Activated CD4-positive, alpha-beta T cell treated with anti-CD3 and anti-CD28 coated beads, Interleukin-2, amount 10 ng/mL, durations not matched to agents 24 days and 14 days (primary cell): ENCODE measurements at places on chromosomes 7 and 10. TPM values are rescaled to one million over a fixed set of nuclear protein-coding genes. Genes with fewer than 3 reads are reported as not detected.
A peak's percentile ranks its signal among the peaks of the same experiment; 100 is the strongest.

- no peak for DNase-seq
Observed at GRCh38 chr10:92142949-92143348, 147.9 kb downstream of the CPEB3 start.

- DNase-seq: peak; percentile 76
Observed at GRCh38 chr10:70478191-70479164, at the start of gene PALD1. TSS of gene PALD1 (plus strand) at chr10:70478767. CDS start at chr10:70525952, 47,185 bp downstream.

DNA sequence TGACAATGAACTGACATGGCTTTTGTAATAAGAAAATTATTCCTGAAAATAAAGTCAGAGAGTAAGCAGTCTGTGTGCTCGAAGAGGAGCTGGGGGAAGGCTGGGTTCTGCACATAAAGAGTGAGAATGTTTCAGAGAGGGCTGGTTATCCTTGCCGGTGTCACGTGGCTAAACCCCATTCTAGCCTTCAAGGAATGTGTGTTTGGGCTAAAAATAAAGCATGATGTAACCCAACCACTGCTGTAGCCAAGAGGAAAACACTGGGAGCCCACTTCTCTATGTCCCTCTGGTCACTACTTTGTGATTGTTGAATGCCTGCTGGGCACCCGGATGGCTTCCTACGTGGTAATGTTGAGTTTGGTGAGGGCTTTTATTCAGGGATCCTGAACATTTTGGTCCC lies 23.5 kb downstream of the WDFY4 start:
- no peak for DNase-seq

CFAP69 gene
- not detected in 2 replicates for total RNA-seq

DNA sequence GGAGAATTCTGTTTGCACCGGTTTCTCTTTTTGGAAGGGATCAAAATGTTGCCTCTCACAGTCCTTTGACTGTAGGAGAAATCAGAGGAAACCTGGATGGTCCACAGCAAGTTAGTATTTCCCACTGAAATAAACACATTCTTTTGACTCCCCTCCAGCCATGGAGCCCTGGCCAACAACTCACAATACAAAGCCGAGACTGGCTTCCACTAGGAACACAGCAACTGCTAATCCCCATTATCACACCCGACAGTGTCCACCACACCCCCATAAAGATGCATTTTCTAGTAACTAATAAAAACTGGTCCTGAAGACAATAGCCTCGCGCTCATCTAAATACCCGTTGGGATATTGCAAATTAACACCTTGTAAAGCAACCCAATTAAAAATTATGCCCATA lies 798 bp upstream of the MACROH2A2 start:
- DNase-seq: no peak

HTR5A gene
- not detected in 2 replicates for total RNA-seq

DNA sequence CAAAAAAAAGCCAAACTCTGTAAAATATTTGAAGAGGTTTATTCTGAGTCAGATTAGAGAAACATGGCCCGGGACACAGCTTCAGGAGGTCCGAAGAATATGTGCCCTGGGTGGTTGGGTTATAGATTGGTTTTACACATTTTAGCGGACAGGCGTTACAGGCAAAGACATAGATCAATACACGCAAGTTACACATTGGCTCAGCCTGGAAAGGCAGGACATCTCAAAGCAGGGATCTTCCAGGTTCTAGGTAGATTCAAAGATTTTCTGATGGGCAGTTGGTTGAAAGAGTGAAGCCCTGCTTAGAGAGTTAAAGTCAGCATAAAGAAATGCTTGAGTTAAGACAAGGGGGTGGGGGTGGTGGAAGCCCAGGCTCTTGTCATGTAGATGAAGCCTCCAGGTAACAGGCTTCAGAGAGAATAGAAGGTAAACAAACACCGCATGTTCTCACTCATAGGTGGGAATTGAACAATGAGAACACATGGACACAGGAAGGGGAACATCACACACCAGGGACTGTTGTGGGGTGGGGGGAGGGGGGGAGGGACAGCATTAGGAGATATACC lies 464.3 kb upstream of the ADARB2 start:
- DNase-seq: no peak

- DNase-seq: no peak
Observed at GRCh38 chr10:74314166-74314565, 163.1 kb downstream of the ADK start.

DNA sequence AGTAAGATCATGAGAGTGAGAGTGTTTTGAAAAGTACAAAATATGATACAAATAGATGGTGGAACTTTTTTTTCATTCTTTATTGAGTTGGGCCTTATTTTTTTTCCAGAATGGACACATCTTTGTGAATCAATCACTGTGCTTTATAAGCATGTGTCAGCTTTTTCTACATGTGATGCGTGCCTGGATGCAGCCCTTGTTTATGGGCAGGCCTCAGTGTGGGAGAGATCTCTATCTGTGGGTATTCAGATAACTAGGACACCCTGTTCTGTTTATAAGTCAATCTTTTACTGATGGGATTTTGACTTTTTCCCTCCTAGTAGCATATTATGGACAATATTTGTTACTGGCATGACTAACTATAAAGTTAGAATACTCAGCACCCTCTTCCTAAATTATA lies 42.9 kb upstream of the IKZF1 start:
- DNase-seq: no peak

- DNase-seq: no peak
Observed at GRCh38 chr10:66828957-66829356, 96.9 kb upstream of the LRRTM3 start.

GIMAP1 gene
- total RNA-seq: 4.9 and 6.0 TPM in 2 replicates

DNA sequence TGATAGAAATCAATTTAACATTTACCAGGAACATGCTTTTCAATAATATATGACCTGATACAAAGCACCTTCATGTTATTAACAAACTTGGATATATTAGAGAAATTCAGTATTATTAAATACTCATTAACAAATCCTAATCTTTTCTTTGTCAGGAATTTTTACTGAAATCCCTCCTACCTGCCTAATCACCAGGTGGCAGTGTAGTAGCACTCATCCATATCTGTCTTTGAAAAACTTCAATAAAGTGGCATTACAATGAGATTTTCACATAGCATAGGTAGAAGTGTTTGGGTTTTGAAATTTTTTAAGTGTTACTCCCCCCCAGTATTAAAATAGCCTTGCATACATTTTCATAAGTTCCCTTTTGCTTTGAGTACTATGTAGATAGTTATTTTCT lies 1246.6 kb upstream of the LRRN3 start:
- no peak for DNase-seq

- DNase-seq: no peak
Observed at GRCh38 chr10:6124666-6125065, 35.8 kb downstream of the RBM17 start.

DNA sequence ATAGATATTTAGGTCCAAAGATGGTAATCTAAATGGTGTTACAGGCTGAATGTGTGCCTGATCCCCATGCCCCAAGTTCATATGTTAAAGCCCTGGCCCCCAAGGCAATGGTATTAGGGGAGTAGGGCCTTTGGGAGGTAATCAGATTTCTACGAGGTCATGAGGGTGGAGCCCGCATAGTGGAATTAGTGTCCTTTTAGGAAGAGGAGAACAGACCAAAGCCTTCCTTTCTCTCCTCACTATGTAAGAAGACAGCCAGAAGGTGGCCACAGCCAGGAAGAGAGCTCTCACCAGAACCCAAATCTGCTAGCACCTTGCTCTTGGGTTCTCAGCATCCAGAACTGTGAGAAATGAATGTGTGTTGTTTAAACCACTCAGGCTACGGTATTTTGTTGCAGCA lies 15.2 kb downstream of the ERVW-1 start:
- no peak for DNase-seq

DNA sequence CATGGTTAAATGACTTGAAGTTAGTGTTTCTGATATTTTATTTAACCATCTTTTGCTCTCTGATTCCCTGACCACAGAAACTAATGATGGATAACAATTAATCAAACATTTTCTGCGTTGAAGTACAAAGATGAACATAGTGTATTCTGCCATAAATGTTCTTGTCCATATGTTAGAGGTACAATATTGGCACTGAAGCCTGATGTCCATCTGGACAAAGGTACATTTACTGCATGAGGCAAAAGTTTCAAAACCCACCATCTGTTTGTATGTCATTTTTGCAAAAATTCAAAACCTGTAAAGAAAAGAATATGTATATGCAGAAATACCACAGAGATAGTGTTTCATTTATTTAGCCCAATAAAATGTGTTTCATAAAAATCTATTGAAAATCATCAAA lies 861.5 kb downstream of the ANKRD7 start:
- DNase-seq: no peak

DNA sequence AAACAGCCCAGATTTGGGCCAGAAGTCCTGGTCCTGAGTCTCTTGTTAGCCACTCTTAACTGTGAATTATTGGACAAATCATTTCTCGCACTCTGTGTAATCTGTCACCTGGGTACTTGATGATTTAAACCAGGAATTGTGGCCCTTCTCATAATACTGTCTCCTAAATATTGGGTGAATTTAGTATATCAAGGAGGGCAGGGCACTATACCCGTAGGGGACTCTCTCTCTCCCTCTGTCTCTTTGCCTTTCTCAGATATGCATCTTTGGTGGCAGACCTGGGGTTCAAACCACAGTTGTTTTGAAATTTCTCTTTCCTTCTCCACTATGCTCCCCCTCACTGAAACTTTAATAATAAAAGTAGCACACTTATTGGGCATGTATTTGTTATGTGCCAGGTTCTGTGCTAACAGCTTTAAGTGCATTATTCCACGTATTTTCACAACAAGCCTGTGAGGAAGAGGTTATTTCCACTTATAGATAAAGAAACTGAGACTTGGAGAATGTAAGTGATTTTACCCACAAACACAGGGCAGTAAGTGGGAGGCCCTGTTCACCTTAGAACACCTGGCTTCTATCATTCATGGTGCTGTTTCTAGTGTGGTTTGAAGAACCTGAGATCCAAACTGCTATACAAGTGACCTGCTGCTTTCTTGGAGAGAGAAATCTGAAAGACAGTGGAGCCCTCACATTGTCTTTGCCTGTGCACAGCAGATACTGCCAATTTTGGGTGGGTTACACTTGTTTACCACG lies 11.8 kb downstream of the FAS start:
- no peak for DNase-seq

- DNase-seq: no peak
Observed at GRCh38 chr7:127877951-127878350, 153.3 kb downstream of the LRRC4 start.
